CD4-positive, alpha-beta T cell treated with Interleukin-1 beta for 1 hour (primary cell): ENCODE measurements at places on chromosomes 12 and 14.

DNA sequence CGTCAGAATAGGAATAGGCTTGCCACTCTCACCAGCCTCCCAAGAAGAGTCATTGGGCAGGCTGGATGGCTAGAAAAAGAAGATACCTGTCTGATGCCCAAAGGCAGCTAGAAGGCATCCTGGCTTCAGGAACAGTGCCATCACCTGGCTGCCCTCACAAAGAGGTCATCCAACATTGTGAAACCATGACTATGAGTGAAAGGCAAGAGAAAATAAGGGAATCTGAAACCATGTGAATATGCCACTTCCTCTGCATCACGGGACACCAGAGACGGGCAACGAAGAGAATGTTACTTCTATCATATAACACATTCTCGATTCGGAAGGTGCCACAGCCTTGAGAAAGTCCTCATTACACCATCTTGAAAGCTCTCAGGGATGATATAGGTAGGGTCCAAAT lies 182.0 kb downstream of the DAD1 start:
- no peak for DNase-seq

DNA sequence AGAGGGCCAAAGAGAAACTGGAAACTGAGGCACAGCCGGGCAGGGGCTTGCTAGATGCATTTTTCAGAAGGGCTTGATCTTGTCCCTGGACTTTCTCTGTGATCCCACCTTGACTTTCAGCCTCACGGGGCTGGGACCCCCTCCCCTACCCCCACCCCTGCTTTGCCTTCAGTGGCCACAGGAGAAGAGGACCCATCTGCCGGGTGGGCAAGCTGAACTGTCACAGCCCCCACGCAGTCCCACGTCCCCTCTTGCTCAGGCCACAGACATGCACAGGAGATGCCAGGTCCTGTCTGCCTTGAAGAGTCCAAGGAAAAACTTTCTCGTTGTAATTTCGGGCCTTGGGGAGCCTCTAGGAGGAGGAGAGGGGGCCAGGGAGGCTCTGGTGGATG lies 158.9 kb downstream of the KIF26A start:
- DNase-seq: no peak

GRCh38 chr14:90409209-90409730 lies 12.4 kb downstream of the CALM1 start:
- no peak for DNase-seq

GRCh38 chr12:18430425-18431048 lies 169.2 kb downstream of the PIK3C2G start:
- DNase-seq: no peak

DNA sequence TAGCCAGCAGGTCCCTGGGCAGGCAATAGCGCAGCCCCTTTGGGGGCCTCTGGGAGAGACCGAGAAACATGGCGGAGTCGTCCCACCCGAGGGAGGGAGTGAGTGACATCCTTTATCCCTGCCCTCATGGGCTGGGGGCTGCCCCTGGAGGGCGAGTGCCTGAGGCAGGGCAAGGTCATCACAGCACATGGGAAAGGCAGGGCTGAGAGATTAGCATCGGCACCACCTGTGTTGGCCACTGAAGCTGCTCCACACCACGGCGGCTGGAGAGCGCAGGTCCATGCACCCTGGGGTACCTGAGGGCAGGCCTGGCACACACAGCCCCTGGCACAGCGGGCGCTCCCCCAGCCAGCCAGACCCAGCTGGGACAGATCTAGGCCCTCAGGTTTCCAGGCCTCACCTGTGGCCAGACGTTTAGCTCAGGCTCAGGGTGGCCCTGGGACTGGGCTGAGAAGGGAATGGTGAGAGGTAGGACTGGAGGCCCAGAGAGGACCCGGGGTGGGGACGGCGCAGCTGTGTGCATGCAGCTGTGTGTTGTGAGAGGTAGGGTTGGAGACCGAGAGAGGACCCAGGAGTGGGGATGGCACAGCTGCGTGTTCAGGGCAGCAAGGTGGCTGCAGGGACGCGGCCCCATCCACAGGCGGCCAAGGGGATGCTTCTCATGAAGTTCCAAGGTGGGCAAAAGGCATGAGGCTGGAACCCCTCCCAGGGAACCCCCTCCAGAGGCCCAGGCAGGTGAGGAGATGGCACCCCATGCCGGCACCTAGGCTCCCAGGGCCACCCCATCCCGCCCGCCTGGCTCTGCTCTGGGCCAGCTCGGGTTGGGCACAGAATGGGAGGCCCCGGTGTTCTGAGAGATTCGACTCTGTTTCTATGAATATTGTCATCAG lies 74.1 kb downstream of the KIF26A start:
- DNase-seq: no peak

DNA sequence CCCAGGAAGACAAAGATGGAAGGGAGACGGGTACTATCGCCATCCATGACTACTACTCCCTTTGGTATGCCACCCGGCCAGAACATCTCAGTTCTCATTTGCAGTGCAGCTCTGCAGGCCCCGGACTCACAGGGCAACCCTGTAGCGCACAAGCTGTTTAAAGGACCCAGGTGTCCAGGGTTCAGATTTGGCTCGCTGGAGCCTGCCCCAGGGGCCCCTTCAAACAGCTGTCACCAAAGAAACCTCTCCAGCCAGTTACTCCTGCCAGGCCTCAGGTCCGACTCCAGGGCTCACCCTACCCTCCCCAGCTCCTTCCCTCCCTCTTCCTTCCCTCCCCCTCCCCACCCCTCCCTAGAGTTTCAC lies 5.5 kb upstream of the CHD4 start:
- DNase-seq: no peak

- no peak for DNase-seq
Observed at GRCh38 chr12:111873113-111873512, 31.1 kb downstream of the MAPKAPK5 start.

DNA sequence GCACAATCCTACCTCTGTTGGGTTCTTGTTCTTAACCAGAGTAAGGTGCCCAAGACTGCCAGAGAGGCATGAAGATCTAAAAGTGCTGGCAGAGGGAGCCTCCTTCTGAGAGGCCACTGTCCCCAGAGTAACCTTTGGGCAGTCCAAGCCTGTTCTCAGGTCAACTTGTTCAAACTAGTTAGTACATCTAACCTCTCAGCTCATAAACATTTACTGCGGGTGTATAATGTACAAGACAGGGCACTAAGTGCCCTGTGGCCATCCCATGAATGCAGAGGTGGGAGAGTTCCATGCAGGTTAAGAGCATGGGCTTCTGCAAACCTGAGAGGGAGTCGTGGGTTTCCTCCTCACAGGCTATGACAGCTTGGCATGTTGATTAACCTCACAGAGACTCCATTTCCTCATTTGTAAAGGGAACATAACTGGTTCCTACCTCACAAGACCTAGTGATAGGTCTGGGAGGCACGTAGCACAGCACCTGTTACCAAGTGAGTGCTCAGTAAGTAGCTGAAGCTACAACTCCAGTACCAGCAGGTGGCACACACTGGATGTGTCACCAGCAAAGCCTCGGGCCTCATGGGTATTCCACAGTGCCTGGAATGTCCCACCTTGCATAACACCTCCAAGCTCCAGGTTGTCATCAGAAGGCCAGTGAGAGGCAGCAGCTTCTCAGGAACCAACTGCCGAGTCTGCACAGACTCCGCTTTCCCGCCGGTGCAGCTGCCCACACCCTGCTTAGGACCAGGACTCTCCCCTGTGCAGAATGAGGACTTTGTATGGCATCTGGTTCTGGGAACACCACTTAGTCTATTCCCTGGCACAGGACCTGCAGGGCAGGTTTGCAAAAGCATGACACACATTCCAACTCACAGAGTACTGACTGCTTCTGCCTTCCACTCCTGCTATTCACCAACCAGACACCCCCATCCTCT lies 4.4 kb downstream of the VDR start:
- DNase-seq: peak; percentile 56

DNA sequence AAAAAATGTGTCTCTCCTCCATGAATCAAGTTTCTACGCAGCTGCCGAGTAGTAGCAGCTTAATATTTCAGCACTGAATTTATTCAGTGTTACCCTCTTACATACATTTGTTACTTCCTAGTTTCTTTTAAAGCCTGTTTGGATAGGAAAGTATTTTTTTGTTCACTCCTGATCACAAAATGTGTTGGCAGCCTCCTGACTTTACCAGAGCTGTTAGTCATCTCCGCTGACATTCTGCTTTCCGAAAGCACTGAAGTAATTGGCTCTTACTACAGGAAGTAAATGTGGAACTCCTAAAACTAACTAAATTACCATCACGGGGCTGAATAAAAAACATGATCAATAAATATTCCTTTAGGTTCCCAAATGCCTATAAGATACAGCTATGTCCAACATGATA lies 225.5 kb downstream of the EPS8 start:
- peak; percentile 39 for DNase-seq

- no peak for DNase-seq
Observed at GRCh38 chr12:122884860-122885259, 11.1 kb downstream of the VPS37B start.

- no peak for DNase-seq
Observed at GRCh38 chr14:20617138-20618003, 24.1 kb downstream of the OR6S1 start.

GRCh38 chr12:12986775-12987331 lies 13.2 kb downstream of the HEBP1 start:
- DNase-seq: no peak

DNA sequence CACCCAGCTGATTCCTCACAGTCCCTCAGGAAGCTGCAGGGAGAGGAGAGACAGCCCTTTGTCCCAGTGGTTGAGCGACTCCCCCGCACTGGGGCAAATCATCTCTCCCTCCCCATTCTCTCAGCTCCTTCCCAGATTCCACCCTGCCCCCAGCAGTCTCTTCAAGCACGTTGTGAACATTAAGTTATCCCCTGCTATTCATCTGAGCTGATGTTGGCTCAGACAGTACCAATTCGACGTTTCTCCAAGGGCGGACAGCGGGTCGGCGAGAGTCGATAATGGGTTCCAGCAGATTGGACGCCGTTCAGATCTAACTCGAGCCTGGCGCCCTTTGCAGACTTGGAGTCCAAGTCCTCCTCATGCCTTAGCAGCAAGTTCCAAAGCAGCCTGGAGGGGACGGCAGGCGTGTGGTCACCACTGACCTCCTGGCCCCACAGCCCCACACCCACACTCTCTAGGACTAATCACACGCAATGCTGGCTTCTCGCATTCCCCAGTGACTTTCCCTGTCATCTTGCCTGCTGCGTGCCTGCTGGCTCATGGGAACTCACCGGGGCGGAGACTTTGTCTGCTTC lies 245.9 kb downstream of the CHST11 start:
- DNase-seq: no peak

DNA sequence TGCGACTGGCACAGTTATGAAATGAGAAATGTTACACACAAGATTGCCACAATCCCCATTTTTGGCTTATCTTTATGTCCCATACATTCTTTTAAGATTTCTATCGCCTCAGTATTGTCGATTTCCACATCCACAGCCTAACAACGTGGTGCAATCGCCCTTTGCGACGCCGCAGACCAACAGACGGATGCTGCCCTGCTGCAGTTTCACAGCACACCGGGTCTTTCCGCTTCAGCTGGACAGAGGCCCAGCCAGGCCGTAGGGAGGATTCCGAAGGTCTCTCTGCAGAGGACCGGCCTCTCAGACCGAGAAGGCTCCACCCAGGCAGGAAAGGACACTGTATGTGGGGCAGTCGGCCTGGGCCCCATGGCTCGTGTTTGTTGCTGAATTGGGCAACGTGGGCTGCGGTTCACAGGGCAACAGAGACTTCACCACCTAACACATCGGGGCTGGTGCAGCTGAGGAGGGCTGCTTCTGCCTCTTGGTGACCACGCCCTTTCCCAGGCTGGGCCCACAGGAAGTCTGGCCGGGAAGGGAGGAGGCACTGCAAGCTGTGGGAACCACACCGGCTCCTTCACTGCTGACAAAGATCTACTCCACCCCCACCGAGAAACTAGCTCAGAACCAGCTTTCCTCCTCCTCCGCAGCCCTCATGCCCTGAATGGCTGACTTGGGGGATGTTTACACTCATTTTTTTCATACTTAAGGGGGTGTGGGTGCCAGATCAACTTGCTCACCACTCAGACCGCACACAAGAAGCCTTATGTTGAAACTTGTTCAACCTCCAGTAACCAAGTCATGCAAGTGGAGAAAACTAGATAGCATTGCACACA lies 32.9 kb upstream of the MDM1 start:
- DNase-seq: peak; percentile 90

DNA sequence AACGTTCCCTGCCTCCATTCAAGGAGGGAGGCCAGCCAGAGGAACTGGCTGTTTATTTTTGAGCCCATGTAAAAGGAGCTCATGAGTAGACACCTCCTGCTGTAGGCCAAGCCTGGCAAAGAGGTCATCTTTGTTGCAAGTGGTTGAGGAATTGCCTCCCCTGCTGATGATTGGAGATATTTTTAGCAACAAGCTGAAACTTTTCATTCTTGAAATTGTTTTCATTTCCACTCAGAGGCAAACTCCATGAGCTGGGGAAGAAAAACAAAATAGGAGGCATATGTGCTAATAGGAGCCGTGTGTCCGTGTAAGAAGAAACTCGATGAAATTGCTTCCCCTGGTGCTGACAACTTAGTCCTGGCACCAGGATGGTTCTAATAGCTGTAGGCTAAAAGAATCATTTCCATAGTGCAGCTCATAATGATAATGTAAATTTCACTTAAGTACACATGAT lies 440.1 kb upstream of the FAR2 start:
- no peak for DNase-seq

- no peak for DNase-seq
Observed at GRCh38 chr12:30753751-30754382, 884 bp downstream of the CAPRIN2 start.

DNA sequence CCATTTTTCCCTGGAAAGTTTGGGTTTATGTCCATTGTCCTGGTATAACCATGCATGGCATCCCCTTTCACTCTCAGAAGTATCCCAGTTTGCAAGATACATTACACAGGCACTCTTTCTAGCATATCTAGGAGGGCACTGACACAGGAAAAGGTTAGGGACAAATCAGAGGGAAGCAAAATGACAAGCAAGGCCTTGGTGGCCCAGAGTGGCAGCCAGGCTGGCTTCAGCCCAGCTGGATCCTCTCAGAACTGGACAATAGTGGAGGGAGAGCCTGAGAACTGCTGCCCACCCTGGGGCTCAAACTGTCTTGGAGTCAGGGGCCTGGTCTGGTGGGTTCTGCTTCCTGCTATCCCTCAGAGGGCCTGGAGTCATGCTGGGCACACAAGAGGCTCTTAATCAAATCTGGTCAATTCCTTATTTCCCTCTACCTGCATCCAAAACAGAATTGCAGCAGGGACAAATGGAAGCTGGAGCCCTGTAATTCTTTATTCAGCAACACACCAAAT lies 2.6 kb downstream of the VDR start:
- DNase-seq: no peak

- no peak for DNase-seq
Observed at GRCh38 chr12:121388421-121388981, 11.4 kb upstream of the RNF34 start.

GRCh38 chr12:93793983-93794382 lies 116.8 kb downstream of the CRADD start:
- DNase-seq: no peak

DNA sequence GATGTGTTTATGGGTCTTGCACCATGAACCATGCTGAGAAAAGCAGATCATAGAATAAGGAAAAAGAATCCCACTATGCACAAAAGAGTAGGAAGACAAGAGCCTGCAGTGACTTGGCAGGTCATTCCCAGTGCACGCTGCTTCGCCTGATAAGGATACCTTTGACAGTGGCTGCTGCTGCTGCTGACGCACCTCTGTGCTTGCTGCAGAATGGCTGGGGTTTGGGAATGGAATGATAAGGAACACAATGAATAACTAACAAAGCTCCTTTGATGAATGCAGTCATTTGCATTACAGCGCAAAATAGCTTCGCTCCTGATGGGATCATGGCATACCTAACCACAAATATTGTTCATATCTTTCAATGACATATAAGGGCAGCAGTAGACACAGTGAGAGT lies 278.7 kb downstream of the PDZRN4 start:
- DNase-seq: no peak

- DNase-seq: no peak
Observed at GRCh38 chr14:63962906-63963305, 110.1 kb downstream of the SYNE2 start.
